Dermis blood vessel endothelial cell (primary cell): ENCODE measurements at places on chromosomes 5 and 9. TPM values are rescaled to one million over a fixed set of nuclear protein-coding genes. Genes with fewer than 3 reads are reported as not detected.

Gene NDUFAF2
- 18.1 and 19.2 TPM in 2 replicates for total RNA-seq

Gene GLRA1
- not detected in 2 replicates for total RNA-seq

DNA sequence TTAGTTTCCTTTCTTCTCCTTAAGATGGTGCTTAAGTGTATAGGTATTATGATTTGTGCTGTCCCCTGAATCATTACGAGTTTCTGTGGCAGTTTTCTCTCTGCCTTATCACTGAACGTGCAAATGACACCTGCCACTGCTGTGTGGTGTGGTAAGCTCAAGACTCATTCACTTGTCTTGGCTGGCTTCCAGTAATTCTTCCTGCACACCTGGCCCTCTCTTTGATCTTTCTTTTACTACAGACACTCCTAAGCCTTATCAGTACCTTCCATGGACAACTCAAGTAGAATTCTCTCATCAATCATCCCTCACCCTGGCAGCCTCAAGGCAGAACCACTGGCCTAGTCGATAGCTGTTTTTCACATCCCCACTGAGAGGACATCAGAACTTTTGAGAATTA lies 82.6 kb upstream of the ADAMTS19 start:
- no peak for DNase-seq

DNA sequence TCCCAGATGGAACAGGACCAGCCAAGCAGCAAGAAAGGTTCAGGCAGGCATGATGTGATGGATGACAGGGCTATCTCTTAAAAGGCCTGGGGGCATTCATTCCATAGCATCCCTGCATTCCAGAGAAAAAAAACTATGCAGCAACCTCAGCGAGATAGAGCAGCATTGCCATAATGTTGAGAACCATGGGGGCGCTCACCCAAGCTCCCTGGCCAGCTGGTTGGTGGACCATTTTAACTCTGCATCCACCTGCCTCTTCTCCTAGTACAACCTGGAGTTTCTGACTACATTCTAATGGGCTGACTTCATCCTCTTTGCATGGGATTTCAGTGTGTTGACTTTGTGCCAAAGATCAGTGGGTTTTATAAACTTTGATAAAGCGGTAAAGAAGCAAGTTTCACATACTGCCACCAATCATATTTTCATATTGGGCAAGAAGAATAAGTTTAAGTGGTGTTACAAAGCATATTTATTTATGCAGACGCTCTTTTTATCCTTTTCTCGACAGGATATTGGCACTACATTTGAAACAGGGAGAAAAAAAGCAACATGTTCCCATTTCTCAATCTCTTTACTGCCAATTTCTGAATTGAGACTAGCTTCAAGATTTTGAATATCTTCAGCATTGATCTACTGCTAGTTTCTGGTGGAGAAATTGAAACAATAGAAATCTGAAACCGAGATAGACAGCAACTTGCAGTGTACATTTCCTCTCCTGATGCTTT lies 378.3 kb upstream of the WWC1 start:
- no peak for DNase-seq

Gene FCN1
- not detected in 2 replicates for total RNA-seq
